Sigmoid colon (tissue), 7 donors: ENCODE measurements at places on chromosomes 2 and 18.

DNA sequence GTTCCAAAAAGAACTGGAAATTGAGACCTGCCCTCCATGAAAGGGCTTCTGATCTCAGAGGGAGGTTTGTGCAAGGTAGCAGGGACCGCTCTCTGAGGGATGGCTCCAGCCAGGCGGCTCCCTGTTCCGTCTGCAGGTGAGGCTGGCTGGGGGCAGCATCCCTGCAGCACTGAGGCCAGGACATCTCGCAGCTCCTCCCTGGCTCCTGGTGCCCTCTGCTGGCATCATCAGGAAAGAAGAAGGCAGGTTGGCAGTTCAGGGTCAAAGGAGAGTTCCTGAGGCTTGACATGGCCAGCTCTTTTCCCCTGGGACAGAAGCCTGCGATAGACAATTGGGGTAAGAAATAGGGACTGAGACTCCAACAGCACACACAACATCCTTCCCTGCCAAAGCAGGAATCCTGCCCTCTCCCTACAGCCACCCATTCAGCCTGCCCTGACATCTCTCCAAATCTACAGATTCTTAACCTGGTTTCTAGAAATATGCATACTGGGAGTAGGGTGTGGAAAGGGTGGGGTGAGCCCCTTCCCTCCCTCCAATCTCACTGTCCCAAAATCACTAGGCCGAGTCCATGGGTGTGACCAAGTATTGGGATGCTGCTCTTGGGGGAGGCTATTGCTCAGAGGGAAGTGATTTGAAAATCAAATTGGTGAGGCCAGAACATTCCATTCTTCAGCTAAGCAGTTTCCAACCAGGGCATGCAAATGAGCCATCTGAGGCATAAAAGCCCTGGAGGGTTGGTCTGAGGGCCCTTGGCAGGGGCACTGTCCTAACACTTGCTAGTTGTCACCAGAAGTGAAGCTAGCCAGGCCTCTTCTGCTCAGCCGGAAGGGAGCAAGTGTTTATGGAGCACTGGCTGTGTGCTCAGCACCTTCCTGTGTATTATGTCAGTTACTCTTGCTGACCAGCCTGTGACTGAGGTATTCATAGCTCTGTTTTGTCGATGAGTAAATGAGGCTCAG lies 185.4 kb downstream of the TFCP2L1 start:
- peak; percentile 64 for DNase-seq

DNA sequence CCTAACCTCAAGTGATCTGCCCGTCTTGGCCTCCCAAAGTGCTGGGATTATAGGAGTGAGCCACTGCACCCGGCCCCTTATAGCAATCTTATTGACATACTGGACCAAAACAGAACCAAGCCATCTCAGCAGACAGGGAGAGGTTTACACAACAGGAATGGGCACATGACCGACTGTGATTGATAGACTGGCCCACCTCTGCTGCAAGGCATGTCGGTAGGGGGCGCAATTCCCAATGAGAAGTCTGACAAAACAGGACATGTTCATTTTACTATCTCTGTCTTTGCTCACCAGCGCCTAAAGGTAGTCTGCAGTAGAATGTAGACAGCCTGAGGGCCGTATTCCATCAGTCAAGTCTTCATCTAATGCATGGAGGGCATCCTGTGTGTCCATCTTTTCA lies 2.0 kb downstream of the LYPD6B start:
- no peak for DNase-seq

DNA sequence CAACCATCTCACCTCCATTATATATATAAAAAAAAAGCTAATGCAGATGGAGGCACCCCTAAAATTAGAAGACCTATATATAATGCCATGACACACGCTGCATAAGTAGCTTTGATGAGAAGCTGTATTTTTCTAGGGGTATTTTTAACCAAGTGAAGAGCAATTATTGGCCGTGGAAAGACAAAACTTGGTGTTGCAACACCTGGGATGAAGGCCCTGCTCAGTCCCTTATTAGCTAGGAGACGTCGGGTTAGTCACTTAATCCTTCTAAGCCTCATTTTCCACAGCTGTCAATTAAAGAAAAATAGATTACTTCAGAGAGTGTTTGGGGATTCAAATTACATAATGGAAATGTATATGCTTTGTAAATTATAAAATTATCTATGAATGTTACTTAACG lies 63.0 kb downstream of the WDR75 start:
- no peak for DNase-seq

DNA sequence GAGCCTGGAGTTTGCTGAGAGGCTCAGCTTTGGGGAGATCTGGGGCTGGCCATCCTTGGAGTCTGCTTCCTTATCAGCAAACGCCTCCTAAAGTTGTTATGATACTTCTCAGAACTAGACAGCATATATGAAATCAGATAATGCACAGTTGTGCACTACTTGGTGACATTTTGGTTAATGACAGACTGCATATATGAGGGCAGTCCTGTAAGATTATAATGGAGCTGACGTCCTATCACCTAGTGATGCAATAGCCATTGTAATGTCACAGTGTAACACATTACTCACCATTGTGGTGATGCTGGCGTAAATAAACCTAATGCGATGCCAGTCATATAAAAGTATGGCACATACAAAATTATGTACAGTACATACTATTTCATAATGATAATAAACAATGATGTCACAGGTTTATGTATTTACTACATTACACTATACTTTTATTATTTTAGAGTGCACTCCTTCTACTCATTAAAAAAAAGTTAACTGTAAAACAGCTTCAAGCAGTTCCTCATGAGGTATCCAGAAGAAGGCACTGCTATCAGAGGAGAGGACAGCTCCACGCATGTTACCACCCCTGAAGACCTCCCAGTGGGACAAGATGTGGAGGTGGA lies 298.1 kb upstream of the REV1 start:
- DNase-seq: no peak

DNA sequence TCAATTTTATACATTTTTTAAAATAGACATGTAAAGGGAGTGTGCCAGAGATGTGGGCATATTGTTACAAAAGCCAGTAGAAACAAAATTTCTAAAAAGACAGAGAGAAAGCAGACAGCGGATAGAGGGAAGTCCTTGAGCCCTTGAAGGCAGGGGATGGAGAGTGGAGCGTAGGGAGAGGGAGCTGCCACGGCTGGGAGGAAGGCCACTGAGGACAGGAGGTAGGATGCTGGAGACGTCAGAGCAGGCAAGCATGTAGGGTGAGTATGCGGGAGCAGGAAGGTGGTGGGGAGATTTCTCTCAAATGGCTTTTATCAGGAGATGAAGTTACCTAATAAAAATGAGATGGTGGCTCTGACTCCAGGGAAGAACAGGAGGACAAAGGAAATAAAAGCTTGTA lies 24.0 kb upstream of the NCL start:
- no peak for DNase-seq

DNA sequence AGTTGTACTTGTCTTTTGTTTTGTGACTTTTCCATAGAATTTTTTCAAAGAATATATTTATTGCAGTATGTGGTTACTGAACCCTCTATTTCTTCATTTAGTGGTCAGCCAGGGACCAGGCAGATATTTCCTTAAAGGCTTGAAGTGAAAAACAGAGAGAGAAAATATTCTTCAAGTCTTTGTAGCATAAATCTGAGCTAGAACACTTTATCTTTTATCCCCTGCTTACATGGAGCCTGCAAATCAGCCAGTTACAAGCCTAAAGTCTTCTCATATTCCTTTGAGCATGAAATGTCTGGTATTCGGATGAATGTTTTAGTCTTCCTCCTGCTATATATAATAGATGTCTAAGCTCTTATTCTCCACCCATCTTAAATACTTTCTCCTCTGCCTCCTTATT lies 1557.5 kb upstream of the ACVR2A start:
- DNase-seq: no peak

DNA sequence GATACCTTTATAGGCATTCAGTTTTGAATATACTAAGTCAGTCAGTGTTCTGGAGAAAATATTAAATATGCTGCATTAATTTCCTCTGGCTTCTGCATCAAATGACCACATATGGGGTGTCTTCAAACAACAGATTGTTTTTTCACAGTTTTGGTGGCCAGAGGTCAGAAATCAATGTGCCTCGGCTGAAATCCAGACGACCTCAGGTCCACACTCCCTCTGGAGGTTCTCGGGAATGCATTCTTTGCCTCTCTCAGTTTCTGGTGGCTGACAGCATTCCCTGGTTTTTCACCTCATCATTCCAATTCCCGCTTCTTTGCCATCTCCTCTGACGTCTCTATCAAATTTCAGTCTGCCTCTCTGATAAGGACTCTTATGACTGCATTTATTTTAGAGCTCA lies 142.3 kb downstream of the ZNF407 start:
- DNase-seq: no peak

DNA sequence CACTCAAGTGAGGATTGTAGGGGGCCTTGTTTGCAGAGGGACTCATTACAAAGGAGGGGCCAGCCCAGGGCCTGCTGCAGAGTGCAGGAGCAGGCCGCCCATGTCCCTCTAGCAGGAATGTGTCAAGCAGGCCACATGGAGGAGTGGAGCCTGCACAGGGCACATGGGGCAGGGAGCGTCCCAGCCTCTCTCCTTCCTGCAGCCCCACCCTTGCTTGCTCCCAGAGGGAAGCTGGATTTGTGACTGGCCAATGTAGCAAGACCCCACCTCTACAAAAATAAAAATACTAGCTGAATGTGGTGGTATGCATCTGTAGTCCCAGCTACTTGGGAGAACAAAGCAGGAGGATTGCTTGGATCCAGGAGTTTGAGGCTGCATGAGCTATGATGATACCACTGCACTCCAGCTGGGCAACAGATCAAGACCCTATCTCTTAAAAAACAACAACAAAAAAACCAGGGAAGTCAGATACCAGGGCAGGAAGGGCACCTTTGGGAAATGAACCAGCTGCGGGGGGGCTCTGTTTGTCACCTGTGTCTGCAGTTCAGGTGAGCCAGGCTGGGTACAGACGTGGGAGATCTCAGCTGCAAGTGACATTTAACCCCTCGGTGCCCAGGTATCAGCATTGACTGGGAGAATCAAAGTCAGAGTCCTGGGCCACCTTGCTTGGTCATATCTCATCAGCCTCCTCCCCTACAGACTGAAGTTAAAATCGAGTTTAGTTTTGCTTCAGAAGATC lies 27.7 kb downstream of the IMPA2 start:
- DNase-seq: peak; percentile 38

GRCh38 chr2:141522048-141522447 lies 608.8 kb downstream of the LRP1B start:
- no peak for DNase-seq

- no peak for DNase-seq
Observed at GRCh38 chr2:101162561-101163330, 11.6 kb upstream of the TBC1D8 start.

DNA sequence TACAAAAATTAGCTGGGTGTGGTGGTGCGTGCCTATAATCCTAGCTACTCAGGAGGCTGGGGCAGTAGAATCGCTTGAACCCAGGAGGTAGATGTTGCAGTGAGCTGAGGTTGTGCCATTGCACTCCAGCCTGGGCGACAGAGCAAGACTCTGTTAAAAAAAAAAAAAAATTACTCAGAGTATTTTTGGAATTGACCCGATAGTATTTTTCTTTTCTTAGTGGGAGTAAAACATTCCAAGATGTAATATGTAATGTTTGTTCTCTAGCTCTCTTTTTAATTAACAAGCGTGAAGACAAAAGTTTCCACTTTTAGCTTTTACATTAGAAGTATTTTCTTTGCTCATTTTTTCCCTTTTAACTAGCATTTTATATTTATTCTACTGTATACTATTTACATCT lies 12.0 kb upstream of the TMEM18 start:
- no peak for DNase-seq

DNA sequence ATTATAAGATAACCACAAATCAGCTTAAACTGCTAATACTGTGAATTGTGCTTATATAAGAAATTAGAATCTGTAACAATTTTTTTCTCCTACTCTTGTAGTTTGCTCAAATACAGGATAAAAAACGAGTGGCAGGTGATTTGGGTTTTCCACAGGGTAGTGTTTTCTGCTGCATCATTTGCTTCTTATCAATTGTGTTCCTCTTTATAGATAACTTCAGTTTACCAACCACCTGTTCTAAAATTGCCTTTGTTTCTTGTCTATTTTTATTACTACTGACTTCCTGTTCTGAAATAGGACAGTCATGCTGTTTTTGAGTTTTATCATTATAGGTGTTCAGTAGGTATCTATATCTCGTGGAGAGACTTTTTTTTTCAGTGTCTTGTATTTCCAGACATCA lies 56.9 kb downstream of the MFSD6 start:
- DNase-seq: no peak

GRCh38 chr2:214960677-214961076 lies 151.2 kb upstream of the BARD1 start:
- no peak for DNase-seq

DNA sequence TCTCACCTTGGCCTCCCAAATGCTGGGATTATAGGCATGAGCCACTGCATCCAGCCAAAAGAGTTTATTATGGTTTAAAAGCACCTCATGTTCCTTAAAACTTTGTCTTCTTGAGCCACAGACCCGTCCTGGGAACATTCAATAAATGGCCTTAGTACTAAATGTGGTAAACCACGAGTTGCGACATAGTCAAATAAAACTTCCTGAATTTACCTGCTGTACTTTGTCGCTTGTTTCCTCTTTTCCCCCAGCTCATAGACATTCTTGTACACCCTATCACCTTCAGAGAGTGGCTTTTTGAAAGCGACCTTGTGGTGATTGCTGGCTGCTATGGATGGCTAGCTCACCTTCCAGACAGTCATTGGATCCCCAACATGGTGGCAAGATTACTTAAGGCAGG lies 310.4 kb downstream of the LRRTM1 start:
- no peak for DNase-seq

GRCh38 chr2:56985609-56986008 lies 801.8 kb downstream of the CCDC85A start:
- no peak for DNase-seq

- DNase-seq: no peak
Observed at GRCh38 chr2:50556934-50557575, 474.9 kb downstream of the NRXN1 start.

DNA sequence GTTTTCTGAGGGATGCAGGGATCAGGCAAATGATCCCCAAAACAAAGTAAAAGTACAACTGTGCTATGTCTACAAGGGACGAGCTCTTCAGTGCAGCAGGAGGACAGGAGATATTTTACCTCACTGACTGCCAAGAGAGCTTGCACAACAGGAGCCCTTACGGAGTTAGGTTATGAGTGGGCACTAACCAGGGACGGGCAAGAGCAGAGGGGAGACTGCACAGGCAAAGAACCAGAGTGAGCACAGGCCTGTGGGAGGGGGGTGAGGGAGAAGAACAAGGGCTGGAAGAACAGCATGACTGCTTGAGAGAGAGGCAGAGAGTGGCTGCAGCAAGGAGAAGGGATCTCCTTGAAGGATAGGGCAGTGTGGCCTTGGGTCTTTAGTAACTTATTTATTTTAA lies 101.1 kb upstream of the PID1 start:
- no peak for DNase-seq
